ENCODE measurements at places on chromosomes 7 and 10.

DNA sequence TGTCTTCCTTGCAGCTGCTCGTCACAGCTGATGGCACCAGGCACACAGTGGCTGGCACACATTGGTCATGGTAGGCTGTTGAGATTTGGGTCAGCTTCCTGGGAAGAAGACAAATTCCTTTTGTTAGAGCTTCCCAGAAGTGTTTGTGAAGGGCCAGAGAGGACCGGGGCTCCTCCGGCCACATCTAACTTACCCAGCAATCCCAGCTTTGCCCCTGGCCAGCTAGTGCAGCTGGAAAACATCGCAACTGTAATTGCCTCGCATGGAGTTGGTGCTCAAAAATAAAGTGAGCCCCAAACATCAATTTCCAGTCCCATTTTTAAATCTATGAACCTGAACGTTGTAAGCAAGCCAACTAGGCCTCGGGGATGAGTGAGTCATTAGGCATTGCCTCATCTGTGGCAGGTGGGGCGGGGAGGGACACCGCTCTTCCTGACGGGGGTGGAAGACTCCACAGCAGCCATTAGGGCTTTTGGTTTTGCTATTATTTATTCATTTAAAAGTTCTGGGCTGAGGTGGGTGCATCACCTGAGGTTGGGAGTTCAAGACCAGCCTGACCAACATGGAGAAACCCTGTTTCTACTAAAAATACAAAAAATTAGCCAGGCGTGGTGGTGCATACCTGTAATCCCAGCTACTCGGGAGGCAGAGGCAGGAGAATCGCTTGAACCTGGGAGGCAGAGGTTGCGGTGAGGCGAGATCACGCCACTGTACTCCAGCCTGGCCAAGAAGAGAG, 12.4 kb downstream of the CPA5 start:
- DNase-seq: no peak

- DNase-seq: no peak
Observed at GRCh38 chr7:124124201-124124600, 91.3 kb upstream of the TMEM229A start.

GRCh38 chr10:52517012-52517411, 202.9 kb downstream of the DKK1 start:
- no peak for DNase-seq

DNA sequence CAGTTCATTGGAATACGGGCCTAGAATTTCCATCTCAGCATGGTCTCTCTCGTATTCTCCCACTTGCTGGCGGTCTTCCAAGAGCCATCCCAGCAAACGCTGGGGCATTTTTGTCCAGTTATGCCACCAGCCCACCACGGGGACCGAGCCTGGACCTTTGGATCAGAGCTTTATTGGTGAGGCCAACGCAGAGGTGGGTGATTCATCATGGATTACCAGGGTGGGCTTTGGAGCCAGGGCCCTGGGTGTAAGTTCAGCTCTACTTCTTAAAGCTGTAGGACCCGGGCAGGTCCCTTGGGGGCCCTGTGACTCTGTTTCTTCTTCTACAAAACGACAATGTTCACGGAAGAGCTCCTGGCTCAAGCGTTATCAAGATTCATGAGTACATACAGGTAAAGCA, 22.7 kb upstream of the PITRM1 start:
- no peak for DNase-seq

DNA sequence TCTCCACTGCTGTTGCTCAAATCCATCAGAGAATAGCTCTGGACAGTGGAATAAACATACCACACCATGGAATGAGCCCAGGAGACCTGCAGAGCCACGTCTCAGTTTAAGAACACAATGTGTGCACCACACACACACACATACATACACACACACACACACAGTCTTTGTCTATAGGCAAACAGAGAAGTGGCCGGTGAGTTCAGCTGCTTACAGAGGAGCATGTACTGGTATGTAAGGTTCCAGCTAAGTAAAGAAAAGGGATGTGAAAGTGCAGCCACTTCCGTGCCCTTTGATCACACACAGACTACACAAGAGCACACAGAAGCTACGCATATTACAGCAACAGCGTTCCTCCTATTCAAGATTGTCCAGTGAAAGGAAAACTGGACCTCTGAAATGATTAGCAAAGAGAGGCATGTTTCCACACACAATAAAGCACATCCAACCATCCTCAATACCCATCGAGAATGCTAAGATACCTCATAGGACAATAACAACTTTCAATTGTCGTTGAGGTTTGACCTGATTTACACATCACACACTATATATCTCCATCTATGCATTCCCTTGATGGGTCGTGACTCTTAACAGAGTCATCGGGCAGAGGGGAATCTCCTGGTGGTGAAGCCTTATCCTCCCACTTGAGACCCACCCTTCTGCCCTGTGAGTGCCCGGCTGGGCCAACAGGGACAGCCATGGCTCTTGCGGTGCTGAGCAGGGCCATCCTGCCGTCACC, 23.6 kb downstream of the SLC35B4 start:
- no peak for DNase-seq

- no peak for DNase-seq
Observed at GRCh38 chr10:118116715-118117449, 70.1 kb upstream of the RAB11FIP2 start.

DNA sequence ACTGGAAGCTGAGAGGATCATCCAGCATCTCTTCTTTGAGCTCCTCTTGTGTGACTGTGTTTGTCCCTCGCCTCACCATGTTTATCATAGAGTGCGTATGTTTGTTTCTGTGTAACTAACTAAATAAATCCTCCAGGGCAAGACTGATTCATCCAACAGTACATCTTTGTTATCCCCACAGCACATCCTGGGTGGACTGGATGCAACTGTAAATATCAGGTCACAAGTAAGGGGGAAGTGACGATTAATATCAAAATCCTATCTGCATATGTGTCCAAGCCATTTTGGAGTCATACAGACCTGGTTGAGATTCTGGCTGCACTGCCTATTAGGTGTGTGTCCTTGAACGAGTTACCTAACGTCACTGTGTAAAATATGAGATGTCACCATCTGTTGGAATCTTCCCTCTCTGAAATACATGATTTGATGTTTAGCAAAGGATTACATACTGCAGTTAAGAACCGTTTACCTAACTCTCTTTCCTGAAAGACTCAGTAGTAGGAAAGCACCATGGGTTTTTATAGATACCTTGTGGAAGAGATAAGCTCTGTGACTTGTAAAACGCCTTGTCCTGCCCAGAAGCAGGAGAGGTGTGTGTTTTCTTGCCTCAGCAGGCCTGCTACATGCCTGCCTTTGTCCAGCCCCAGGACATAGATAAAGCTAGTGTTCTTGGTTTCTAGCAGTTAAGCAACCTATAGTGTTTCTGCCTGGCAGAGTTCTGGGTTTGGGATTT, 25.8 kb downstream of the WBP1L start:
- peak; percentile 40 for DNase-seq

GRCh38 chr7:14021069-14021468, 31.6 kb upstream of the ETV1 start:
- DNase-seq: no peak

DNA sequence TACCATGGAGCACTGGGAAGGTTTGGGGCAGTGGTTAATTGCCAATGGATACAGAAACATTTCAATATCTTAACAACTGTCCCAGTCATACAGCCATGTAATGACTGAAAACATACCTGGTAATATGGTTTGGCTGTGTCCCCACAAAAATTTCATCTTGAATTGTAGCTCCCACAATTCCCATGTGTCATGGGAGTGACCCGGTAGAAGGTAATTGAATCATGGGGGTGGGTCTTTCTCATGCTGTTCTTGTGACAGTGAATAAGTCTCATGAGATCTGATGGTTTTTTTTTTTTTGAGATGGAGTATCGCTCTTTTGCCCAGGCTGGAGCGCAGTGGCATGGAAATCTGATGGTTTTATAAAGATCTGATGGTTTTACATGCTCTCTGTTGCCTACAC, 284.4 kb downstream of the TCF7L2 start:
- DNase-seq: no peak

GRCh38 chr7:157151626-157152339, 13.1 kb downstream of the UBE3C start:
- no peak for DNase-seq

GRCh38 chr10:30055226-30055662, 4.1 kb downstream of the JCAD start:
- no peak for DNase-seq

DNA sequence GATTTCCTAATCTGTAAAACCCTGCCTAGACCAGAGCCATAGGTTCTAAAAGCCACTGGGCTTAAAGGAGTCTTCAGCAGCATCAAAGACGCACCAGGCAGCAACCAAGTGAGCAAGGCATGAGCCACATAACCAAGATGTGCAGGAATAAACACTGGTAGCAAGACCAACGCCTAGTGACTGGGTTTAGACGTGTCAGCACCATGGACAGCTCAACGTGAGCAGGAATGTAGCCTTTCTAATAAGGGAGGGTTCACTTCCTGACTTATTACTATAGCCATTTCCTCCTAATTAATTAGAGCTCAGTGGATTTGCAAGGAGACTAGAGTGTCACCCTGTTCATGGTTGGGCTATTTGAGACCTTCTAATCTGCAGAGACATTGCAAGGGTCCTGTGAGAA, 223.7 kb downstream of the LHFPL3 start:
- DNase-seq: no peak

DNA sequence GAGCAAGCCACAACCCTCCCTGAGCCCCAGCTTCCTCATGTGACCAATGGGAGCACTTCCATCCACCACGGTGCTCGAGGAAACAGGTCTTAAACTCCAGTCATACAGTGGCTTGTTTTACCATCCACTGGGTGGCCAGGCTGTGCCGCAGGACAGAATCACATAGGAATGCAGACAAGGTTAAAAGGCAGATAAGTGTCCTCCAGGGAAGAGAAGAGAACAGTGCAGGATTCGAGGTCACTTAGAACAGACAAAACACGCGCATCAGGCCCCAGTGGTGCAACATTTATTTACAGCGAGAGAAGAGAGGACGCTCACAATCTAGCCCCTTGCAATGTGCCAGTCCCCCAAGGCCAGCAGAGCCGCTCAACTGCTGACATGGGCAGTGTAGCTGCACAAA, 92.8 kb downstream of the TMEM130 start:
- DNase-seq: no peak

DNA sequence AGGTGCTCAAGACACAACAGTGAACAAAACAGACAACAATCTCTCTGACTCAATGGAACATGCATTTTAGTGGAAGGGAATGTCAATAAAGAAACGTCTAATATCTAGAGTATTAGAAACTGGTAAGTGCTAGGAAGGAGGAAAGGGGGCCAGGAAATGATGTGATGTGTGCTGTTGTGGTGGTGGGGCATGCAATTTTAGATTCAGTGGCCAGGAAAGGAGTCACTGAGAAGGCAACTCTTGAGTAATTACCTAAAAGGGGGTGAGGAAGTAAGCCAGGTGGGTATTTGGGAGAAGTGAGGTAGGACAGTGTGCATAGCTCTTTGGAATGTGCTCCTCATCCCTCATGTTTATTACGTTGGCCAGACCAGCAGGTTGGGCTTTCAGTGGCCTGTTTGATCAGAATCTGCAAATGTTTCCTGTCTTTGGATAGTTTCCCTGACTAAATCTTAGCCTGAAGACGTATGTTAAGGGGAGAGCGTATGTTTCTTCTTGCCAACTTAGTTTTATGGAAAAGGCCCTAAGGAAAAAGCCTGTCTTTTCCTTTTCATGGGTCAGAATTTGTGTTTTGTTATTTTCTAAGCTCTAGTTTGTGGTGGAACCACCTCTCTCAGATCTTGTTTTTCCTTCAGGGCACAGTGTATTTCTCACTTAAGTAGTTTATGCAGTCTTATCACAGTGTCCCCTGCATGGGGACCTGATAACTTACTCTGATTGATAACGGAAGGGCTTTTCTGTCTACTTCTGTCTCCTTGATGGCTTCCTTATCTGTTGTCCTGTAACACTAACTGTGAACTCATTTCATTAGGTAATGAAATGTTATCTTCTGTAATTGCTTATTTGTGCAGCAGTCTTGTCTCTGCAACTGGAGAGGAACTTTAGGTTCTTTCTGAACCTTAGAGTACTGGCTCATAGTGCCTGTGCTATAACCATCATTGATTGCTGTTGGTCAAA, 203.7 kb downstream of the AUTS2 start:
- DNase-seq: no peak

DNA sequence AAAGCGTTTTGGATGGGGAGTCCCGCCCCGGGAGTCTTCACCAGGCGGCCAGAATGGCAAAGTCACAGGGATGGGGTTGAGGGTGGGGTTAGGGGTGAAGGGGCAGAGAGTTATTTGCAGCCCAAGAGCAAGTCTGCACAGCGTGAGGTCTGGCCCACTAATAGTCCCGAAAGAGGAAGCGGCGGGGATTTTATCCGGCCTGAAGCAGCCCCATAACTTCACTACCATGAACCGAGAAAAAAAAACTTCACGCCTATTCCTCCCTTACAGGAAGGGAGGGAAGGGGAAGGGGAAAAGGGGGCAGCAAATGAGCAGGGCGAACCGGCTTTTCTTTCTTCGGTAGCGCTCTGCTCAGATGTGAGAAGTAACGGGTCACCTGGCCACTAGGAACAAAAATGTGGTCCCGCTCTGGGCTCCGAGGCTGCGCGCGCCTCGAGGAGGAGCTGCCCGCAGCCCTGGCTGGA, 712 bp downstream of the ITPRIP start:
- DNase-seq: peak; percentile 67

- DNase-seq: no peak
Observed at GRCh38 chr10:133418289-133418993, 6.0 kb downstream of the SPRN start.

DNA sequence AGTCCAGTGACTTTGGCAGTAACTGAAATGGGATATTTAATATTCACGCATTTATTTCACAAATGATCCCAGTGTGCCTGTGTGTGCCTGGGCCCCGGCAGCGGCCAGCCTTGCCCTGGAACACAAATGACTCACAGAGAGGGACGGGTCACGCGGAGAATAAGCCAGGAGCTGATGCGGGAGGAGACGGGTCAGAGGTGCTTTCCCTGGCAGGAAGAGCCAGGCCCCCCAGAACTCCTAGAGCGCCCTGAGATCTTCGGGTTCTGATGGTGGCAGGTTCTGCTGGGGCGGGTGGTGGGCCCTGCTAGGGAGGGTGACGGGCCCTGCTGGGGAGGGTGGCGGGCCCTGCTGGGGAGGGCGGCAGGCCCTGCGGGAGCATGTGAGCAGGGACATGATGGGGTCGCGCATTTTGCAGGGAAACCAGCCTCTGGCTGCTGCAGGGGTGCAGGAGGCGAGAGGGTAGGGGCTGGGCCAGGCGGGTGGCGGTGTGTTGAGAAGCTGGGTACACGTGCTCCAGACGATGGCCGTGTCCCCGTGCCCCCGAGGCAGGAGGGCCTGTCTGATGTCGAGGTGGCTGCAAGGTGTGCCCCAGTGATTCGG, 84.2 kb upstream of the DIP2C start:
- no peak for DNase-seq

DNA sequence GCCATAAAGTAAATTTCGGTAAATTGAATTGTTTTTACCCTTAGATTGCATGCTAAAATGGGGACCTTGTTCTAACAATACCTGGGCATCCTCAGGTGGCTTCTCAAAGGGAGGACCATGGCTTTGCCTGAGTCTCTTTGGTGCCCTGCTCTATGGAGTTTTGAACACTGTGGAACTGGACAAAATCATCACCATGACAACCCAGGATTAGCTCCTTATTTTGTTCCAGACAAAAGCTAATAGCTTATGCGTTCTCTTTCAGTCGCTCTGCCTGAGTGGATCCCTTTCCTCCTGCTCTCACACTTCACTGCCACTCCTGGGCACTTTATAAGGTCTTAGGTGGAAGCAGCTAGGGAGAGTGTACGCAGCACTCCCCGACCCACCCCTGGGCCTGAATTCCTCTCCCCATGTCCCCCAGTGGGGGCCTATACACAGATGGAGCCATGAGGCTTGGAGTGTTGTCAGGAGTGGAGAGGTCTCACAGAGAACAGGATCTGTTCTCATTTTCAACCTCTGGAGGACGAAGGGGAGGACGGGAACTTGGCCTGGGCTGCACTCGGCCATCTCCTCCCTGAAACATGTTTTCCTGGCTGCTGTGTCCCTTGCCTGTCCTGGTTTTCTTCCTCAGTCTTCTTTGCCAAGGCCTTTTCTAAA, 19.0 kb downstream of the ADCYAP1R1 start:
- DNase-seq: no peak

All from GF-D8 (cell line).